ENCODE measurements at places on chromosomes 13 and 19.

- DNase-seq = no peak
Measured at GRCh38 chr13:51815848-51816247, 11.9 kb upstream of the DHRS12 start.

- DNase-seq = no peak
Measured at GRCh38 chr13:78576261-78576660, 27.1 kb downstream of the POU4F1 start.

DNA sequence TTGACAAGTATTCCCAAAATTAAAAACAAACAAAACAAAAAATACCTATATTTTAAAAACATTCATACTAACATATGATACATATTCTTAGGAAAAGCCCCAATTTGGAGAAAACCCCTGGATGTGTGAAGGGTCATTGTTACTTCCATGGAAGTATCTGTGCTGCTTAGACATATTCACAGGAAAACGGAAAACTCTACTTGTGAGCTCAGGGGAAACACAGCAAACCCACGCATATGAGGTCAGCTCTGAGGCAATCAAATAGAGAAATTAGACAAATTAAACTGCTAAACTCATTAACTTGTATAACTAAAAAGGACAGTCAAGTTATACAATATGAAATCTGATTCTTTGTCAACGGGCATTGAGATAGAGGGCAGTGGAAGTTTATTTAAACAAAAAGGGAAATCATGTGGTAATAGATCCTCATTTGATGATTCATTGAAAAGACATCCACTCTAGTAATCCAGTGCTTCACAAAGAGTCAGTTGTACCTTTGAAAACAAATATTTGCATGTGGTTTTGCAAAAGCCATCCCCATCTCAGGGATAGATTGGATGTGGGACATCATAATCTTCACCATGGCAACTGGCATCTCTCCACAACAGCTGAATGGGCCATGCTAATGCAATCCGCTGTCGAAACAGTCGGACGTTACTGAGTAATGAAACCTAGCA lies 423.4 kb downstream of the ITGBL1 start:
- no peak for DNase-seq

DNA sequence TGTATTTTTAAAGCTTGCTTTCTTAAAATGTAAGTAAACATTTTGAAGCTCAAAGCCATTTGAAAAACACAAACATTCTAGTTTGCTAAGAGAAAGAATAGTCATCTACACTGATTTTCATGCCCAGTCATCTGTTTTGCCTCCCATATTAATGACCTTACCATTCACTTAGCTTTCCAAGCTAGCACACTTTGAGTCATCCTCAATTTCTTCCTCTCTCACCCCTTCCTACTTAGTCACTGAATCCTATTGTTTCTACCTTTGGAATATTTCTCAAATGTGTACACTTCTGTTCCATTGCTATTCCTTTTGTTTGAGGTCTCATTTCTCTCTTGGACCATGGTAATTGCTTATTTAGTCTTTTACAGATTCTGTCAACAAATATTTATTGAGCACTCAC lies 7.3 kb upstream of the HS6ST3 start:
- DNase-seq = no peak

- no peak for DNase-seq
Measured at GRCh38 chr19:33252971-33253370, 27.3 kb upstream of the SLC7A10 start.

DNA sequence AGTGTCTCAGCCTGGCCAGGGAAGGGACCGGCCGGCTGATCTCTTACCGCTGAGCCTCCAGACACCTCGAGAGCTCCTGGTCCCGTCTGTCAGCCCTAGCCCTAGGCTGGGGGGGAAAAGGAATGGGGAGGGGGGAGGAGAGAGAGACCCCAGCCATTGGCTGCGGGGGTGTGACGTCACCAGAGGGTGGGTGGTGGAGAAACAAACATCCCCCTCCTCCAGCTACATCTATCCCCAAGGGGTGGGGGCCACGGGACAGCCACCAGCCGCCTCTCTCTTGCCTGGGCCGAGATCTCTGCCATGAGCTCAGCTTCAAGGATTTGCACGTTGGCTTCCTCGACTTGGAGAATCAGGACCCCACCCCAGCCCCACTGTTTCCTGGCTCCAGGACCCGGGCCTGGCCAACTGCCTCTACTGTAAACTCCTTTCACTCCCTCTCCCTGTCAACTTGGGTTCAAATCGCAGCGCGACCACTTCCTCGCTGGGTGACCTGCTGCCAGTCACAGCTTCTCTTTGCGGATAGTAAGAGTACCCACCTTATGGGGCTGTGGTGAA lies at the start of gene PRX:
Gene PRX (minus strand): TSS at position 88 of the 555 bp plus-strand sequence. CDS start 5,446 bp downstream, outside the sequence.
- no peak for DNase-seq
